ENCODE measurements at places on chromosomes 2 and 18.
A peak's percentile ranks its signal among the peaks of the same experiment; 100 is the strongest.

GRCh38 chr18:43887491-43887890, 610.2 kb upstream of the SYT4 start:
- no peak for DNase-seq

DNA sequence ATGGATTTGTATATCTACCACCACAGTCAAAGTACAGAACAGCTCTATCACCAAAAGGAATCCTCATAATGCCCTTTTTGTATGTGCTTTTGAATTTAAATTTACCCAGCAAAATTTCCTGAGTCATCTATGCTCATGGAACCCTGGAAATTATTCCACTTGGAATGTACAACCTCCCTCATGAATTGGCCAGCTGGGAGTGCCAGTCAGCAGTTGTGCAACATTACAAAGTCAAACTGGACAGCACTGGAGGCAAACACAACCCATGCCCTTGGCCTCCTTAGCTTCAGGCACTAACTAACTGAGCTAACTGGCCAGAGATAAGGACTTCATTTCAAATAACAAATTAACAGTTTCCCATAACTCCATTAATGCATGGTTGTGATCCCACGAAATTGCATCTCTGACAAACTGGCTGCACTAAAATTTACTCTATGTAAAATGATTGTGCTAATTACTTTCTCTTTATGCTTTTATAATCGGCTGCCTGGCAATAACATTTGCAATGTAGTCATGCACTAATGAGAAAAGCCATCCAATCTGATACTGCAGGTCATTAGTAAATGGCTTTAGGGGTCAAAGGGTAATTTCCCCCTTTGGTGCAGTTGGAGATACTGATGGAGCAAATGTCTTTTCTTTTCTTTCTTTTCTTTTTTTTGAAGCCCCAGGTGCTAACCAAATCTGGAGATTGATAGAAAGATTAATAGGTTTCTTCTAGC, 270.5 kb downstream of the ACTR3 start:
- DNase-seq = no peak

DNA sequence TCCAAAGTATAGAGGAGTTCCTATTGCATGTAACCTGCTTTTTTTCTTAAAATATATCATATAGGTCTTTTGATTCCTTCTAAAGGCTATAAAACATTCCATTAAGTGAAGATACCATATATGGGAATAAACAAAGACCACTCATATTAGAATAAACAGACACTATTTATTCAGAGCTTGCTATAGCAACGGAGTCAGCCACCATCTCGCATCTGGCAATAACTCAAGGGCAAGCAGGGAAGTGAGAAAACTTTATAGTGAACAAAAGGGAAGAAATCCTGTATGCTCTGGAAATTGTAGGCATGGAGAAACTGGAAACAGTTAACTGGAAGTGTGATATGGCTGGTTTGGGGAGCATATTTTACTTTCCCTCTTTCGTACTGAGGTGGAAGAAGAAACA, 301.9 kb downstream of the PTH2R start:
- no peak for DNase-seq

DNA sequence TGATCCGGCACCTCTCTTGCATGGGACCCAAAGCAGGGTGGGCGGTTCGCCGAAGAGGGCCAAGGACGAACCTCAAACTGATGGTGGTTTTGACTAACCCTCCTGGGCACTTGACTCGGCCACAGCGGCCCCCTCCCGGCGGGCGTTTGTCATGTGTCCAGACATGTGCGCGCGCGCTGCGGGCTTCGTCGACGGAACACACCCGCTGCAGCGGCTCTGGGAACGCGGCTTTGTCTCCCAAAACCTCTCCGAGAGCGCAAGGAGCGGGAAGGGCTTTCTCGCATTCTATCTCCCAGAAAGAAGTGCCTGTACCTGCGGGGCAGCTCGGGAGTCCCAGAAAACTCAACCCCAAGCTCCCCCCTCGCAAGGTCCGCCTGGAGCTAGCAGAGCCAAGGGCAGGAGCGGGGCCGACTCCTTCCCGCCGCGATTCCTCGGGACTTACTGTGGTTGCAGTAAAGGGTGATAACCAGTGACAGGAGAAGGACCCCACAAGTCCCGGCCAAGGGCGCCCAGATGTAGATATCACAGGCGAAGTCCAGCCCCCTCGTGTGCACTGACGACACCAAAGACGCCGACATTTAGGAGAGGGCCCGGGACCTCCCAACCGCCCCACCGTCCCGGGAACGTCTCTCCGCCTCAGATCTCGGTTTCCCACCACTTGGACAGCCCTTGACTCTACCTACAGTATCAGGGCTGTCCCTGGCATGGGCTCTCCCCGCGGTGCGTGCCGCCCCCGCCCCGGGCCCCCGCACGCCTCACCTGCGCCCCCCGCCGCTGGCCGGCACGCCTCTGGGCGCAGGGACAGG, 1.6 kb downstream of the CD8A start:
- peak; percentile 52 for DNase-seq

DNA sequence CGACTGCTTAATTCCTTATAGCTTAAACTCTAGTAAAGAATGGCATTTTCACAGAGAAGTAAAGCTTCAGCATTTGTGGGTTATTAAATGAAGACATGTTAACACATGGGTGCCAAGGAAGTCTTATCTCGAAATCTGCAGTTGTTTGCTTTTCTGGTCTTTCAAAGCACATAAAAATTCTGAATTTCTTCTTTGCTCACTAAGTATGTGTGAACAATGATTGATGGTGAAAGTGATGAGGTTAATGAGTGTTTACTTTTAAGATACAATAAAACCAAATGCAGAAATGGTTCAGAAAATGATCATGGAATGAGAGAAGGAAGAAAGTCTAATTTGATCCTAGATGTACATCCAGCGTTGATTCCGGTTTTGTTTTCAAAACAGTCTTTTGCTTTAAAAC, 234.6 kb upstream of the RAB12 start:
- DNase-seq = no peak

DNA sequence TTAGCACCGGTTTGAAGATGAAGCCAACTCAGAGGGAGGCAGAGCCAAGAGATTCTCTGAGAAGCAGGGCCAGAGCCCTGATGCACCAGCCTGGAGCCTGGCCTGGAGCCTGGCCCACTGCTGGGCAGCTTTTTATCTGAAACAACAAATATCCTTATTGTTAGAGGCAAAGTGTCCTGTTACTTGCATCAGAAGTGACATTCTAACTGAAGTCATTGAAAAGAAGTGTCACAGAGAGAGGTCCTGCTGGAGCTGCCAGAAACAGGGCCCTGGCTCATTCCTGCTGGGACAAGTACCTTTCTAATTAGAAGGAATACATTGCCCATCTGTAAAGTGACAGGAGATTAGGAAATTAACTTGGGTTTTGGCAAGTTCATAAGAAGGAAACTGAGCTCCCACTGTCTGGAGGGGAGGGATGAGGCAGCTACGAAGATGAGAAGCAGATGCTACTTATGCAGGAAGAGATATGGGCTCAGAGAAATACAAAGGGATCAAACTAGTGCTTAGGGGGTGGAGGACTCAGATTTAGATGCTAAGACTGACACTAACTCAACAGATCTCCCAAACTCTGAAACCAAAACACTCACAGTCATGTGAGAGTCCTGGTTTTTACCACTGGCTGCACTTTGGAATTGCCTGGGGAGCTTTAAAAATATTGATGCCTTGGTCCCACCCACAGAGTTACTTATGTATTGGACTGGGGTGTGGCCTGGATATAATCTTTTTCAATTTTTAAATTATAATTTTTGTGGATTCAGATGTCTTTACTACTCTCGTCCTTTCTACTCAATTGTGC, 11.0 kb upstream of the HK2 start:
- no peak for DNase-seq

- DNase-seq = no peak
Measured at GRCh38 chr2:203463266-203463678, 71.8 kb downstream of the RAPH1 start.

DNA sequence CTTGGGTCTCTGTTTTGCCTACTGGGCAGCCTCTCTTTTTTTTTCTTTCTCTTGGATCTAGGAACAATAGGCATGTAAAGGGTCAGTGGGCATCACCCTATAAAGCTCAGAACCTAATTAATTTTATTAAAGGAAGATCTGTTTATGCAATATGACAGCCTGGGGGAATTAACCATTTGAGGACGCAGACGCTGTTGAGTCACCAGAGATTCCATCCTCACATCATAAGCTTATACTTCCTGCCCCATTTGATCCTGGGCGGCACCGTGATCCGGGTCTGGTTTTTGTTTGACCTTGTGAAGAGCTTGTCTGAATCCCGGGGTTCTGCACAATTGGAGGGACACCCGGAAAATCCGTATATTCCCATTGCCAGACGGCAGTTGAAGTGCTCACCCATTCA, 16.8 kb upstream of the BCL11A start:
- DNase-seq = no peak

DNA sequence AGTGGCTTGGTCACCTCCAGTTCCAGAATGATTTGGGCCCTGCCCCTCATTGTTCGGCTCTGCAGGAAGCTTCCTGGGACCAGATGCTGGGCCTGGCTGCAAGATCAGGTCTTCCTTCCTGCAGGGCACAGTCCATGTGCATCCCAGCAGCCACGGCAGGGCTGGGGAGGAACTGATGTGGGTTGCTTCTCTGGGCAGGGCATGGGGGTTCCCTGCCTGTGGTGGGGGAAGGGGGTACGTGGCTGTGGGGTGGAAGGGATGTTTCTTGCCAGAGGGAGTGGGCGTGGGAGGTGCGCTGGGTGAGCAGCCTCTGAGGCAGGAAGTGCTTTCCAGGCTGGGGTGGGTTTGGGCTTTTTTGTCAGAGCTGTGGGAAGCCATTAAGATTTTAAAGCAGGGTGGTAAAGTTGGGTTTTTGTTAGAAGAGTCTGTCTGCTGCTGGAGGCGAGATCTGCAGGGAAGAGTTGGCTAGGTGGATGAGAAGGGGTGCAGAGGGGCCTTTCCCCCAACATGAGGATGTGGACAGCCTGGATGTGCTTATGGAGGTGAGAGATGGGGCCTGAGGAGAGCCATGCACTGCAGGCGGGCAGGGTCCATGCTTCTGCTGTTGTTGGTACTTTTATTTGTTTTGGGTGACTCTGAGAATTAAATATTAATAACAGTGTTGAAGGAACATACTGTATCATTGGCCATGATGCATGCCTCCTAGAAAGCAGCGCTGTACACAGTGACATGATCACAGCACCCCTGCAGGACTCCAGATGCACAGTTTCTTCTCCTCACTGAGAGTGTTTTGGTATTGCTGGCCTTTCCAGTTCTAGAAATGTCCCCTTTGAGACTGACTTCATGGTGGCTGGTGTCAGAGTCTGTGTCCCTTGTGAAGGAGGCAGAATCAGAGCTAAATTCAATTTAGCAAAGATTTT, 45.3 kb downstream of the DGKD start:
- no peak for DNase-seq

Data from glutamatergic neuron (in vitro differentiated cells).